ENCODE measurements at places on chromosomes 6 and 20.

DNA sequence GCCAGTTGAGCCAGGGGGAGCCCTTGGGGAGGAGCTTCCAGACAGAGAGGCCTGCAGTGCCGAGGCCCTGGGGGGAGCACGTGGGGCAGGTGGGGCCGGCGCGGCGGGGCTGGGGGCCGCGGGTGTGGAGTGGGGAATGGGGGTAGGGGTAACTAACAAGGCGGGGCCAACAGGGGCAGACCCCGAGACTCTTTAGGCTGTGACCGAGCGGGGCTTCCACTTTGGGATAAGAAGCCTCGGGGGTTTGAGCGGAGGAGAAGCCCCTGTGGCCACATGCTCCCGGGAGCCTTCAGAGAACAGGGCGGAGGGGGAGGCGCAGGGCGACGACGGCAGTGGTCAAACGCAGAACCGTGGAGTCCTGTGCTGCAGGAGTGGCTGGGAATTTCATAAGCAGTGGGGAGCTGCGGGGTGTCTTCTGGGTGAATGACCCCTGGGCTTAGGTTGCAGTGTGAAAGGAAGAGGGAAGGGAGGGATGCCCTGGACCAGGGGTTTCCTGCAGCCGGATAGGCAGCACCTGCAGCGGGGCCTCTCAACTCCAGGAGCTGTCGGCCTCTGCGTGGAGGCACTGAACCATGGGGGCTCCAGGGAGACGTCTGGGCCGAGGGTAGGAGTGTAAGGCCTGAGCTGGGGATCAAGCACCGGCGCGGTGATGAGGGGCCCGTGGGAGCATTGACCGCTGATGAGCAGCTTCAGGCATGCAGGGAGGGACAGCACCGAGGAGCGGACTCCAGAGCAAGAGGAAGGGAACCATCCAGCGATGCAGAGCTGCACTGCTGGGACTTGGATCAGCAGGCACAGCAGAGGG is 121.0 kb downstream of the SYNDIG1 start:
- DNase-seq: no peak

GRCh38 chr6:169289619-169290339 is 36.1 kb upstream of the THBS2 start:
- no peak for DNase-seq

- no peak for DNase-seq
Measured at GRCh38 chr6:73139681-73140383, 85.5 kb downstream of the KHDC1L start.

DNA sequence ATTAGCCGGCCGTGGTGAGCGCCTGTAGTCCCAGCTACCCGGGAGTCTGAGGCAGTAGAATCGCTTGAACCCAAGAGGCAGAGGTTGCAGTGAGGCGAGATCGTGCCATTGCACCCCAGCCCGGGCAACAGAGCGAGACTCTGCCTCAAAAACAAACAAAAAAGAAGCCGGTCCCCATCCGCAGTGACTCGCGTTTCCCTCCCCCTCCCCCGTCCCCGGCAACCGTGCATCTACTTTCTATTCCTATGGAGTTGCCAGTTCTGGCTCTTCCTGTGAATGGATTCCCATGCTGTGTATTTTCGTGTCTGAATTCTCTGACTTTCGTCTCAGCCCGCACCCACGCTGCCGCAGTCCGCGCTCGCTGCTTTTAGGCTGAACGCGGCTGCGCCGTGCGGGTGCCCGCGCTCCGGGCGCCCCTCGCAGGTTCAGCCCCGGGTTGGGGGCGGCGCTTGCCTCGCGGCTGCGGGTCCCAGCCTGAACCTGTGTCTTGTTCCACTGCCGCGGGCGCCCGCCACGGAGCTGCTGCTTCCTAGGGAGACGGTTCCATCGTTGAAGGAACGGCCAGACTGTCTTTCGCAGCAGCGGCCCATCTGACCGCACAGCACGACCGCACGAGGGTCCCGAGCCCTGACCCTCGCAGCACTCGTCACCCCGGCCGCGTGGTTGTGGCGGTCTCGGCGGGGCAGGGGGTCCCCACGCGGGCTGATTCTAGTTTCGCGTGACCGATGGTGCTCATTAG is 1.1 kb upstream of the MRGBP start:
- peak; percentile 55 for DNase-seq

GRCh38 chr6:25769983-25770382 is 15.4 kb downstream of the SLC17A4 start:
- no peak for DNase-seq

DNA sequence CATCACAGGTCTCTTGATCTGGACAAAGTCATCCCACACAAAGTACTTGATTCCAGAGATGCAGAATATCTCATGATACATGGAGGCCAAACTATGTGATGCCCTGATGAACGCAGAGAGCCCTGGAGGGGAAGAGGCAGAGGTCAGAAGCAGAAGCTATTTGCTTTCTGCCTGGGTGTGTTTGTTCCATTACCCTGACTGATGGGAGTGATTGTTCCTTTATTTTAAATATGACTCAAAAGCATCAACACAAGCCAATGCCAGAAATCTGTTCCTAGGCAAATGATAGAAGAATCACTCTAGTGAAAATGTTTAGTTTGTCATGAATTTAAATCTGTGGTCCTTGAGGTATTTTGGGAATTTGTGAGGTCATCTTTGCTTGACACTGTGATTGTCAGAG is 54.7 kb upstream of the GGTLC1 start:
- no peak for DNase-seq

- DNase-seq: no peak
Measured at GRCh38 chr20:48528346-48528745, 299.5 kb downstream of the PREX1 start.

DNA sequence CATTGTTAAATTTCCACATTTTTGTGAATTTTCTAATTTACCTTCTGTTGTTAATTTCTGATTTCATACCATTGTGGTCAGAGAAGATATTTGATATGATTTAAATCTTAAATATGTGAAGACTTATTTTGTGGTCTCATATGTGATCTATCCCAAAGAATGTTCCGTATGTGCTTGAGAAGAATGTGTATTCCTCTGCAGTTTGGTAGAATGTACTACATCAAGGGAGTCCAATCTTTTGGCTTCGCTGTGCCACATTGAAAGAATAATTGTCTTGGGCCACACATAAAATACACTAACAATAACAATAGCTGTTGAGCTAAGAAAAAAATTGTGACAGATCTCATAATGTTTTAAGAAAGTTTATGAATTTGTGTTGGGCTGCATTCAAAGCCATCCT is 176.2 kb upstream of the PRND start:
- DNase-seq: no peak

DNA sequence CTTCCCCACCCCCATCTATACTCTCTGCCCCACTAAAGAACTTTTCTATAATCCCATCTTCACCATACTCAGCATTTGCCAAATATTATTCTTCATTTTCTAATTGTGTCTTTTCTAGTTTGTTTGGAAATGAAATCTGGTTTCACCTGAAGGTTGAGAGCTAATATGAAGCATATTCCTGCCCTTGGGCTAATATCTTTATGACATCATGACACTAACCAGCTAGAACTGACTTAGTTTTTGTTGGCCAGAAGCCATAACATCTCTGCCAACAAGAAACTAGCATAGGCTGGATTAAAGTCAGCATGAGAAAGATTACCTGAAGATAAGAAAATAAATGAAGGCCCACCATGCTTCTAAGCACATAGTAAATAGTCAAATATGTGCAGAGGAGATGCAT is 16.7 kb downstream of the UNC5CL start:
- DNase-seq: no peak

DNA sequence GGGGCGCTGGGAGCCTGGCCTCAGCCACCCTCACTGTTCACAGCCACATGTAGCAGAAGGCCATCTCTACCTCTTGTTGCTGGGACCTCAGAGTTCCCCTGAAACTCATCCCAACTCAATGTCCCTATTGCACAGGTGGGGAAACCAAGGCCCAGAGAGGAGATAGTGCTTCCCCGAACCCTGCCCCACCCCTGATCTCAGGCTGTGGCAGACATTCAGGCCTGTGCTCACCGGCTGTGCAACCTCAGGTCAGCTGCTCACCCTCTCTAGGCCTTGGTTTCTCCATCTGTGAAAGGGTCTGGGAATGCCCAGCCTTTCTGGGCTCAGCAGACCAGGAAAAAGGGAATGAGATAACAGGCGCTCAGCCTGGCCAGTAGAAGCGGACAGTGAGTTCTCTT is 6.4 kb upstream of the SLC52A3 start:
- DNase-seq: no peak

GRCh38 chr20:51388756-51389542 is 153.6 kb downstream of the NFATC2 start:
- no peak for DNase-seq

GRCh38 chr6:10522929-10523573 is 1.9 kb downstream of the GCNT2 start:
- DNase-seq: no peak

GRCh38 chr6:170063431-170063830 is 227.4 kb downstream of the DLL1 start:
- no peak for DNase-seq

GRCh38 chr6:117483004-117483644 is 650 bp downstream of the DCBLD1 start:
- DNase-seq: peak; percentile 28

DNA sequence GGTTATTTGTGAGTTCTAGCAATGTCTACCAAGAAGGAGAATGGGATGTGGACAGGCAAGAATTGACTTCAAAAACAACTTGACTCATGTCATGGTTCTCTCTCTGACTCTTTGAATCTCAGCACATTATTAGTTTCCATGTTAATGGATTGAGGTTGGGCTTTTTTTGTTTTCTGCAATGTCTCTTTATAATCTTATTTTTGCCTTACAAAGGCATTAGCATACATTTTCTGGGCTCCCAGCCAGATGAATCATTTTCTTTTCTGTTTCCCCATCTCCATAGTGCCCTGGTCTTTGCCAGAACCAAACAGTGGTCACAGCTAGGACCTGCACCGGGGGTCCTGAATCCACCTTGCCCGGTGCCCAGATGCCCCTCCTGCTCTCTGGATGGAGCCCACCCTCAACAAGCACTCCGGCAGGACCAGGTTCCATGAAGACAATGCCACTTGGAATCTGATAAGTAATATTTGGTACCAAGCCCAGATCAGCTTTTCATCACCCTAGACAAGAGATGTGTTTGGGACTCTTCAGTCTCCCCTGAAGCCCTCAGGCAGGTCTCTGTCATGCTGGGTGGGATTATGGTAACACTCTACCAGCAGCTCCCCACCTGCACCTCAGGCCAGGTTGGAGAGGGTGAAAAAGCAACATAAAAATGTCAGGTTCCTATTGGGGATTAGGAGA is 266.7 kb upstream of the SULF2 start:
- DNase-seq: no peak

- DNase-seq: no peak
Measured at GRCh38 chr20:25571817-25572216, 13.5 kb downstream of the NINL start.

- no peak for DNase-seq
Measured at GRCh38 chr6:44342489-44342888, at the start of gene SPATS1. TSS of gene SPATS1 (plus strand) at chr6:44342650. CDS start at chr6:44343096, 446 bp downstream.

DNA sequence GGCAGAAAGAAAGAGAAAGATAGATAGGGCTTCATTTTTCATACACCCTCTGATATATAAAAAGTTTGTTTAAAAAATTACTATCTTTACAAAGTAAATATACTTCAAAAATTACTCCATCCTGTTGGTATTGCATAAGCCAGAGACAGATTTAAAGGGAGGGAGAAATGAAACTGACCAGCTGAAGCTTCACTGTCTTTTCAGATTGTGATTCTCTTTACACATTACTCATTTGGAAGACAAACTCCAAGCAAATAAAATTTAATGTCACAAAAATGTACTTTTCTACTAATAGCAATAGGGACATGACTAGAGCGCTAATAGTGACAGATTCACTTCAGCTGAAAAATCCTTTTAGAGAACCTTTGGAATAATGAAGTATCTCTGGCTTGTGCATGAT is 38.6 kb upstream of the MARCKS start:
- DNase-seq: no peak

DNA sequence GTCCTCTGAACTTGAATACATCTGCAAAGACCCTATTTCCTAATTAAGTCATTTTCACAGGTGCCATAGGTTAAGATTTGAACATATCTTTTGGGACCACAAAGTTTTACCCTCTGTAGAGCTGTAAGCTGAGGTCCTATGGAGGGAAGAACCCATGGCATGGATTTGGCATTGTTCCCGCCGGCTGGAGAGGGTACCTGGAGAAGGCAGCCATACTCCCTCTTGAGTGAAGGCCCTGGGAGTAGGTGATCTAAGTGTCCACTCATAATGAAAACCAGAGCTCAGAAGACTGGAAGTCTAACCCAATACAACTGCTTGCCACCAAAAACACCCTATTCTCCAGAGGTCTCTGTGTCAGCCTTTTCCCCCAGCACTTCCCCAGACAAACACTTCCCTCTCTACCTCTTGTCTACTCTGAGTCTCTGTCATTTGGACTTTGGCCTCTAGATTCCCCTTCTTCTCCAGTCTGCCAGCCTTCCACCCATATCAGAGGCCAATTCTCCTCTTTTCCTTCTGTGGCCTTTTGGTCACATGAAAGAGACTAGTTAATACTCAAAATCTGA is 363.9 kb downstream of the MAFB start:
- DNase-seq: no peak

GRCh38 chr6:131931063-131931750 is 20.0 kb downstream of the CCN2 start:
- DNase-seq: no peak

GRCh38 chr6:108883172-108883571 is 35.0 kb downstream of the ARMC2 start:
- DNase-seq: no peak

DNA sequence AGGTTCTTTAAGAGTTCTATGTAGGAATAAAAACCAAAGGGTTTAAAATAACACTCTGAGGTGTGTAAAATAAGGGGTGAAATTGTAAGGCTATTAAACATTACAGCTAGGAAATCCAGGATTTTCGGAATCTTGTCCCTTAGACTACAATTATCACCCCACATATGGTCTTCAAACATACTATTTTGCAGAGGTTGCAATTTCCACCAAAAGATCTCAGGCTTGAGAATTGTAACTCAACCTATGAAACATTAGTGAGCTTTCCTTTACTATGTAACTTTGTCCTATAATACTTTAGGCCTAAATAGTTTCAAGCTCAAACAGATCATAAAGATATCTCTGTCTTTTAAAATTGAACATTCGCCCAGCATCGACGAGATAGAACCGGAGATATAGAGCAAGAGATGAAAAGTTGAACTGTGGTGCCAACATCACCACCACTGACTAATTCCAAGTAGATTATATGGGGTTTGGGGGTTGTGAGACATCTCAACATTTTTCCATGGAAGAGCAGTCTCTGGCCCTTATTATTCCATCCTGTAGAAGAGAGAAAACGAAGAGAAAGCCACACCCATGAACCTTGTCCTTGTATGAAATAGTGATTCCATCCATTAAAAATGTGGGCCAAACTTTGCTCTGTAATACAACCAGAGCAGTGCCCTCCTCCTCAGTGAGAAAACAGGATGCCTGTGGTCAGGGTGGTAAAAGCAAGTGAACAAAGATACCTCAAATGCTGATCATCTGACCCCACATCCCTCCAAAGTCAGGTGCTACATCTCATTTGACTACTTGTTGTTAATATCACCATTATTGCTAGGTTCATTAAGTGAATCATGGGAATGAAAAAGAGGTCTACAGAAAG is 284.5 kb upstream of the GJE1 start:
- peak; percentile 58 for DNase-seq

- no peak for DNase-seq
Measured at GRCh38 chr20:8587251-8587650, 455.2 kb downstream of the PLCB1 start.

GRCh38 chr6:88538130-88538706 is 372.1 kb upstream of the CNR1 start:
- DNase-seq: no peak

GRCh38 chr20:56815796-56816195 is 186.7 kb downstream of the TFAP2C start:
- no peak for DNase-seq

GRCh38 chr20:48010623-48011022 is 225.3 kb upstream of the SULF2 start:
- no peak for DNase-seq

- DNase-seq: no peak
Measured at GRCh38 chr20:23826541-23827021, at the start of gene CST2. TSS of gene CST2 (minus strand) at chr20:23826729. CDS start at chr20:23826660, 69 bp downstream.

Data from immature natural killer cell (primary cell).